ENCODE measurements at places on chromosomes 16 and 17.

DNA sequence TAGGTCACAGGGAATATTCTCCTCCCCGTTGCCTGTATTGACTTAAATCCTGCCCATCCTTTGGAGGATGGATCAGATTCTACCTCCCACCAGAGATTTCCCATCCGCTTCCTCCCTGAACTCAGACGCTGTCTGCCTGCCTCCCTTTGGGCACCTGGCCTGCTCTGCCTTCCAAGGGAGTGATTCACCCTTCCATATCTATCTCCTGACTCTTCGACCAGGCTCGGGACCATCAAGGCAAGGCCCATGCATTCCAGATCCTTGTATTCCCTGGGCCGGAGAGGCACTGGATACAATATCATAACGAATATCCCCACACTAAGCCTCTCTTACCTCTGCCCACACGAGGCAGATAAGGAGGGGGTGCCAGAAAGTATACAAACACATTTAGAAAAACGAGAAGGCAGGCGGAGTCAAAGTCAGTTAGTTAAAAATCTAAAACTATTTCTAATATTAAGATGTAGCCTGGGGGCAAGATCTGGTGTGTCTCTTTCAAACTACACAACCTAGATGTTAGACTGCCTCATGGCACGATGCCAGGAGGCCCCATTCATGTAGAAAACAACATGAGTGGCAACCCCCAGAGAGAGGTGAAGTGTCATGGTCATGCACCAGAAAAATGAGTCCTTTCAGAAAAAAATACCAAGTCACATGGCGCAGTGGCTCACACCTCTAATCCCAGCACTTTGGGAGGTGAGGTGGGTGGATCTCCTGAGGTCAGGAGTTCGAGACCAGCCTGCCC lies 9.2 kb downstream of the PMP22 start:
- no peak for DNase-seq

DNA sequence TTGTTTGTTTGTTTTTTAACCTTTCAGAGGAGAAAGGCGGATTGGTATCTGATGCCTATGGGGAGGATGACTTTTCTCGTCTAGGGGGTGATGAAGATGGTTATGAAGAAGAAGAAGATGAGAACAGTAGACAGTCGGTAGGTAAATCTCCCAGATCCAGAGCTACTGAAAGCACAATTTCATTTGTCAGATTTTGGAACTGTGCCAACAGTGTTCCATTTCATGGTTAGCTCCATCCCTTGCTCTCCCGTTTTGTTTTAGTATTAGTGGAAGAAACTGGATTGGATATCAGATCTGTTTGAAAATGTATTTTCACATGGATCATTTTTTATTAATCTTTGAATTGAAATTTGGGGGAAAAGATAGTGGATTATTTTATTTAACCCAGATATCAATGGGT lies 1.4 kb downstream of the SAP30BP start:
- no peak for DNase-seq

- no peak for DNase-seq
These were observed 175.7 kb downstream of the RGS9 start for GRCh38 chr17:65312718-65313377.

- DNase-seq, result no peak
These were observed 31.4 kb downstream of the SMG6 start for GRCh38 chr17:2271985-2272702.

GRCh38 chr17:13352747-13353415 lies 248.8 kb downstream of the HS3ST3A1 start:
- DNase-seq, result no peak

- no peak for DNase-seq
These were observed 235.8 kb downstream of the MAP2K4 start for GRCh38 chr17:12256380-12256995.

- no peak for DNase-seq
These were observed 8.8 kb downstream of the ZG16B start for GRCh38 chr16:2838928-2839327.

DNA sequence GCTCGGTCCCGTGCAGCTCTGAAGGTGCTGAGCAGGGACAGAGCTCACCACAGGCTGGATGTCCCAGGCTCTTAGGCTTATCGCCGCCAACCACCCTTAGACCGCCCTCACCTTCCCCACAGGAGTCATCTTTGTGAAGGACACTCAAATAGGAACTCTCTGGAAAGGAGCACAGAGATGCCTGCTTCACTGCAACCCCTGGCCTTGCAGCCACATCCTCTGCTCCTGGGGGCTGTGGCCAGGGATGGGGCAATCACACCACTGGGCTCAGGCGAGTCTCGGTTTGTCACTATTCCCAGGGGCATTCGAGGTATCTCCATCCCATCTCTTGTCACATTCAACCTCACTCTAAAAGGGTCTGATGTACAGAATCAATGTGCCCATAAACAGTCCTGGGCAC lies 10.9 kb downstream of the ZDHHC1 start:
- DNase-seq, result no peak

GRCh38 chr16:66069587-66069986 lies 296.9 kb upstream of the CDH5 start:
- DNase-seq, result no peak

DNA sequence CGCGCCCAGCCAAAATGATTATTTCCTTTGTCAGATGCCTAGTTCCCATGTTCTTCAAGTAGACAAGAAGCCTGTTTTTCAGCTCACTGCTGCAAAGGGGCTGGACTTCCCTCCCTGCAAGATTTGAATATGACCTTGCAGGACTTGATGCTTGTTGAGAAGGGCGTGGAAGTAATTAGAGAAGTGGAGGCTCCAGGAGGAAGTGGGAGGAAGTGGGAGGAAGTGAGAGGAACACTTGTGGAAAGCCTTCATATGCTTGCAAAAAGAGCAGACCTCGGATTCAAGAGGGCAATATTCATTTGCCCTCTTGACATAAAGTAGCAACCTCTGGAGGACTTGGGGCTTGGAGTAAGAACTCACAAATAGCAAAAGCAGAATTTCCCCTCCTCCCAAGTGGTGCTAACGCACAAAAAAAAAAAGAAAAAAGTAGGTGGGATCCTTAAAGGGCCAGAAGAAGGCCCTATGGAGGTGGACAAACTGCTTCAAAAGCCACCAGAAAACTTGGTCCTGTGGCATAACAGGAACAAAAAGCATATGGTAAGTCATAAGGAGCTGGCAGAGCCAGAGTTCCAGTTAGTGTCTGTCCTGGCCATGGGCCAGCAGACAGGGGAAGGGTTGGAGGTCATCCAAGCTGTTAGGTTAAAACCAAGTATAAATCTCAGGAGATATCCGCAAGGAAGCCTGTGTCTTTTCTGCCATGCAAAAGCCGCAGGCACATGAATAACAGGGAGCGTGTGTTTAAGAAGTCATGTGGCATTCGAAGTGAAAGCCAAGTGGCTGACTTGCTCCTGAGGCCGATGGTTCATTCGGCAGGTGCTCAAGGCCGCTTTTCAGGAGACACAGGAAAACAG lies 20.6 kb upstream of the PRKAR1A start:
- no peak for DNase-seq

- no peak for DNase-seq
These were observed 95.0 kb downstream of the PLCG2 start for GRCh38 chr16:81873843-81874752.

- DNase-seq, result no peak
These were observed 145.9 kb downstream of the BCAS3 start for GRCh38 chr17:60823515-60823914.

- no peak for DNase-seq
These were observed 123.0 kb upstream of the GNAO1 start for GRCh38 chr16:56068314-56068713.

DNA sequence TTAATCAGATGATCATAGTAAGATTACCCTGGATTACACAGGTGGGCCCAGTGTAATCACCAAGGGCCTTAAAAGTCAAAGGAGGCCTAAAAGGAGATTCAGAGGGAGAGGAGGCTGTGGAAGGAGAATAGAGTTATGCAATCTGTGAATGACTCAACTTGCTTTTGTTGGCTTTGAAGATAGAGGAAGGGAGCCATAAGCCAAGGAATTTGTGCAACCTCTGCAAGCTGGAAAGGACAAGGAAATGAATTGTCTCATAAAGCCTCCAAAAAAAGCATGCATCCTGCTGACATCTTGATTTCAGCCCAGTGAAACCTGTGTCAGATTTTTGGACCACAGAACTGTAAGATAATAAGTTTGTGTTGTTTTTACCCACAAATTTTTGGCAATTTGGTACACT lies 109.6 kb downstream of the CNTNAP4 start:
- no peak for DNase-seq

- DNase-seq, result no peak
These were observed 5.4 kb downstream of the NAT9 start for GRCh38 chr17:74770498-74771318.

DNA sequence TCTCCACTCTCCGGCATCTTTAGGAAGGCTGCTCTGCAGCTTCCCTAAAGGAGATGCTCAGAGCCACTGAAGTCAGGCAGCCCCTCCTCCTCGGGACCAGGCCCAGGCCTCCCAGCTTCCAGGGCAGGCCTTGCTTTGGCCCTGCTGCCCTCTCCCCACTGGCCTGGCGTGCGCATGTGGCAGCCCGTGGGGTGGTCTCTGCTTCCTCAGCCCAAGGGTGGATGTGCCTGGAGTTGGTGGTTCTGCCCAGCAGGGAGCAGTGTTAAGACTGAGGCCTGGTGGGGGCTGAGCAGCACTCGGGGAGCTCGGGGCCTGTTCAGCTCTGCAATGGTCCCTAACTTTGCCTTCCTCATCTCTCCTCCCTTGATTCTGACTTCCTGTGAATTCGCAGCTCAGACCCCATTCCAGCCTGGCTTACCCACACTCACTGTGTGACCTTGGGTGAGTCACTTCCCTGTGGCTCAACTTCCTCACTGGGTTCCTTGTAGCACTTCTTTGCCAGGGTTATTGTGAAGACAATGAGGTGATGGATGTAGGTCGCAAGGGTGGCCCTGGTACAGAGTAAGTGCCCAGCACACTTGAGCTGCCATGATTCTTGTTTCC lies 63.2 kb downstream of the NKD1 start:
- no peak for DNase-seq

GRCh38 chr17:70863436-70864248 lies 694.3 kb downstream of the KCNJ2 start:
- DNase-seq, result no peak

DNA sequence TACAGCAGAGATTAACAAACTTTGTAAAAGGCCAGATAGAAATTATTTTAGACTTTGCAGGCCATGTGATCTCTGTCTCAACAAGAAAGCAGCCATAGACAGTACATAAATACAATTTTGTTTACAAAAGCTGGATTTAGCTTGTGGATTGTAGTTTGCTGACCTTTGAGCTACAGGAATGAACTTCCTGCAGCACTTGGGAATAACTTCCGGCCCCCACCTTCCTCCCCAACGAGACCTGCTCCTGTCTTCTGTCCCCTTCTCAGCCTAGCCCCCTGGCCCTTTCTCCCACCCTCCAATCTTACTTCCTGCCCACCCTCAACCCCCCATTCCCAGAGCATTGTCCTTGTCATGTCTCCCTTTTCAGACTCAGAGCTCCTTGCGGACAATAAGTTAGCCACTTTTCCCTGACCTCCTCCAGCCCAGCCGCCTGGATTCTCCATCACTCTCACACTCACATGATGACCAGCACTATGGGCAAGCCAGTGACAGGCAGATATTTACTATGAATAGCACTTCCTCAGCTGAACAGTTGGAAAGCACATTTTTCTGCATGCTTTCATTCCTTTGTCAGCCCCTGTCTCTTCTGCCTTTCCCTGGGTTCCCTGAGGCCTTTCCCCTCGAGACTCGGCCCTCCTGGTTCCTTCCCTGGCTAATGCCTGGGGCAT lies 27.6 kb upstream of the DLX3 start:
- no peak for DNase-seq

- no peak for DNase-seq
These were observed 234.1 kb upstream of the TOM1L1 start for GRCh38 chr17:54666559-54666958.

- no peak for DNase-seq
These were observed 158.8 kb downstream of the AATF start for GRCh38 chr17:37107406-37108083.

DNA sequence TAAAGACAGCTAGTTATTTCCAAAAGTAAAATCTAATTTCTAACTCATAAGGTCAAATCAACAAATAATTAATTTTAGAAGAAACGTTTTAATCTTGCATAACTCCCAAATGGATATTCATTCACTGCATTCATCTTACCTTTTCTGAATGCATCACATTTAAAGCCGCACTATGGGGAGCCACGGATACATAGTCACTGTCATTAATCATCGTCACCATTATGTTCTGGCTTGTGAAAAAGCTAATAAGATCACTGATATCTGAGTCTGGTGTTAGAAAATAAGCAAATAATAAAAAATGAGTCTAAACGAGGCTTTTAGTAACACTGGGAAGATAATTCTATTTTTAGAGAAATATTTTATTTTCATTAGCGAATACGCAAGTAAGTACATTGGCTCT lies 42.4 kb upstream of the ABCA10 start:
- no peak for DNase-seq

DNA sequence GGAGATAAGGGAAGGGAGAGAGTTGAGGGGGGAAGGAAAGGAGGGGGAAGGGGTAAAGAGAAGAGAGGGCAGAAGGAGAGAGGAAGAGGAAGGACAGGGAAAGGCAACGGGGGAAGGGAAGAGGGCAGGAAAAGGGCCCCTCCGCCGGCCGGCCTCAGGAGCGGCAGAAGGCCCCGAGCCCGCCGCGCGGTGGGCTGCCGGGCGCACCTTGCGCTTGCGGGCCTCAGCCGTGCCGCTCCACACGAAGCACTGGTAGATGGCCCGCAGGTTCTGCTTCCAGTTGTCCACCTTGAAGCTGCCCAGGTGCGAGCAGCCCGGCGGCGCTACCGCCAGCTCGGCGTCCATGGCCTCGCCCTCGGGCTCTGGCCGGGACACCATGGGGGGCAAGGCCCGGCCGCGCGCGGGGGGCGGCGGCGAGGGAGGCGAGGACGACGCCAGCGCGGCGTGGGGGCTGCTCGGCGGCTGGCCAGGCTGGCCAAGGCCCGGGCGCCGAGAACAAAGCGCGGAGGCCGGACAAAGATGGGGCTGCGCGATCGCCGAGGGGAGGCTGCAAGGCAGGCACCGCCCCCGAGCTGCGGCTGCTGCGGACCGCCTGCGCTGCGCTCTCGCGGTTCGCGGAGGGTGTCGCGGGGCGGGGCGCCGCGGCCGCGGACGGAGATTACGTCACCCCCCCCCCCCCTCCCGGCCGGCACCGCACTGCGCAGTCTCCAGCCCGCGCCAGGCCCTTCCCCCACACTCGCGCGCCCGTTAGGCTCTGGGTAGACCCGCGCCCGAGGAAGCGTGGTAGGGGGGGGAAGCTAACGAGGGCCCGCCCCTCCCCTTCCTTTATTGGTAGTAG lies at the start of gene USP22:
TSS of gene USP22 (minus strand) at position 554 of the 838 bp plus-strand sequence. CDS start at position 378, 176 bp downstream.
- DNase-seq, result no peak

DNA sequence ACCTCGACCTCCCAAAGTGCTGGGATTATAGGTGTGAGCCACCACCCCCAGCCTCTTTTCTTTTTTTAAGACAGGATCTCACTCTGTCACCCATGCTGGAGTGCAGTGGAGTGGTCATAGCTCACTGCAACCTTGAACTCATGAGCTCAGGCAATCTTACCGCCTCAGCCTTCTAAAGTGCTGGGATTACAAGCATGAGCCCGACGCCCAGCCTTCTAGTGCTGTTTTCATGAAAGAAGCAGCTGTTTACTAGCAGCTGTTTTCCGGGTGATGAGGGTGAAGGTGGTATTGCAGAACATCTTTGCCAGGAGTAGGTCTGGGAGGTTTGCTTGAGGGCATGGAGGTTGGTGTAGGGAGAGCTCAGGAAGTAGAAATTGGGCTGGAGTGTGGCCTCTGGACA lies 2.0 kb downstream of the ADCY7 start:
- DNase-seq, result no peak

GRCh38 chr17:59695945-59696681 lies 11.1 kb downstream of the PTRH2 start:
- DNase-seq, result no peak

- DNase-seq, result no peak
These were observed 109.9 kb downstream of the METRNL start for GRCh38 chr17:83189044-83190003.

Data from NCI-H187 treated with DMSO at 0.1 percent for 48 hours (cell line).